ENCODE measurements at places on chromosomes 3 and 15. TPM values are rescaled to one million over a fixed set of nuclear protein-coding genes. Genes with fewer than 3 reads are reported as not detected.

GRCh38 chr15:73495181-73495580, 52.2 kb downstream of the REC114 start:
- DNase-seq, result no peak

DNA sequence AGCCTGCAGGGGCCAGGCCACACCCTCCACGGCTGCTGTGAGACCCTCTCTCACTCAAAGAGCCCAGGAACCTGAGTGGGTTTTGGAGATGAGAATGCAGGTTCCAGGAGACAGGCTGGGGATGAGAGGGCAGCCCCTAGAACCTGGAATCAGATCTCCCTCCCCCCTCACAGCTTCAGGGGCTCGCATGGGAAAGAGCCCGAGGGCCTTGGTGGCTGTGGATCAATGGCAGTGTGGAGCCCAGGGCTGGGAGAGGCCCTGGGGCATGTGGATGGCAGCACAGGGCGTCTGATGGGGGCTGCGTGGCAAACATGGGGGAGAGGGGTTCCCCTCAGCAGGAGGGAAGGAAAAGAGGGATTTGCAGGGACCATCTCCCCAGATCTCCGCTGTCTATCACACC, 112.8 kb upstream of the RPL32 start:
- DNase-seq, result no peak

GRCh38 chr3:179745716-179746115, 92.9 kb downstream of the USP13 start:
- DNase-seq, result no peak

DNA sequence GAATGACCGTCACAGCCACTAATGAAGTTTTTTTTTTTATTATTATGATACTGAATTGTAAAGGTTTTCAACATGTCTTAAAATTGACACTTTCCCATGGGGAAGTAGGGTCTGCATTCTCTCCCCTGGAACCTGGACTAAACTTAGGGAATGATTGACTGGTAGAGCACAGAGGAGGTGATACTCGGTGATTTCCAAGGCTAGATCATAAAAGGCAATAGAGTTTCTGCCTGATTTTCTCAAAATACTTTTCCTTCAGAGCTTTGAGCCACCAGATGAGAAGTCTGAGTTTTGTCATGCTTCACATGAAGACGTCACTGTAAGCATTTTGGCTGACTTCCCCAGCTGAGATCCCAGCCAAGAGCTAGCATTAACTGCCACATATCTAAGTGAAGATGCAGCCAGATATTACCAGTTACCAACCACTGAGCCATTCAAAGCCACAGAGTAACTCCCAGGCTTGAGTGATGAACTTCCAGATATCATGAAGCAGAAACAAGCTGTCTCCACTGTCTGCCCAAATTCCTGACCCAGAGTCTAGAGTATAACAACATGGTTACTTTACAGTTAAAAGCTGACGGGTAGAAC, 105.8 kb downstream of the LSAMP start:
- DNase-seq, result no peak

DNA sequence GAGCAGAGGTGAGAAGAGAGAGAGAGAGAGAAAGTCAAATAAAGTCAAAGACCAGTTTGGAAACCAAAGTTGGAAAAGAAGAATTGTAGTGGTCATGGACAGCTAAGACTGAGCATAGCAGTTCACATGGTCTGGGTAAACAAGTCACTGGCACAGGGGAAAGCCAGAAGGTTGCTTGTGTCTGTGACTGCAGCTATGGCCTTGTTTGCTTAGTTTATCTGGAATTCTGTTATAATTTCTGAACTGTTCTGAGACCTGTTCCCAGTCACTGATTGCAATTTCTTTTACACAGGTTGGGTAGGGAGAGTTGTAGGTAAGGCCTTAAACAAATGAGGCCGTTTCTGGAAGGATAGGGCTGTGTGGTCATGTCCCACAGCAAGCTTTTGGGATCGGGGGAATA, 43.4 kb upstream of the MYZAP start:
- DNase-seq, result no peak

- DNase-seq, result no peak
Measured at GRCh38 chr3:36282766-36283165, 97.5 kb upstream of the STAC start.

- no peak for DNase-seq
Measured at GRCh38 chr15:100383302-100384107, 41.7 kb upstream of the ADAMTS17 start.

DNA sequence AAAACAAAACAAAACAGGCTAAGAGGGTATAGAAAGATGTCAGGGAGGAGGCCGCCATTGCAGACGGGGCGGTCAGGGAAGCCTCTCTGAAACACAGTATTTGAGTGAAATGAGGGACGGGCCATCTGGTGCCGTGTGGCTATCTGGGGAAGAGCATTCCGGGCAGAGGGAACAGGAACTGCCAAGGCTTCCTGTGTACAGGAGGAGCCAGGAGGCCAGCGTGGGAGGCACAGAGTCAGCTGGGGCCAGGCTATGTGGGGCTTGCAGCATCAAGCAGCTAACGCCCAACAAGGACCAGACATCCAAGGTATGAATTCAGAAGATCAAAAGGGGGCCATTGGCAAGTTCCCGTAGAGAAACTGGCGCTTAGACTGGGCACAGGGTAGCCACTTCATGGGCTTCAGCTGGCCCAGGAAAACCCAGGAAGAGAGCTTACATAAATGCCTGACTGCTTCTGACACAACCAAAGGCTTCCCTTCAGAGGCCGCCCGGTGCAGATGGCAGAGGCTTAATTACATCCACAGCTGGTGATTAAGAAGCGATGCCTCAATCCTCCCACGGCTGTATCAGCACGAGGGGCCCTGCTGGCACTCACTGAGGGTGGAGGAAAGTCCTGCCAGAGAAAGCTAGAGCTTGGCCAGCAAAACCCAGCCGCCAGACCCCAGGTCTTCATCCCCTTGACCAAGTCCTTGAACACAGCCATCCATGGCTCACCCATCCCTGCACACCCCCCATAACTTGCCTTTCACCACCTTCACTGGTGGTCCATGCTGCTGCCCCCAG, 144.9 kb downstream of the MEGF11 start:
- no peak for DNase-seq

GRCh38 chr3:13768453-13768852, 111.4 kb downstream of the WNT7A start:
- no peak for DNase-seq

DNA sequence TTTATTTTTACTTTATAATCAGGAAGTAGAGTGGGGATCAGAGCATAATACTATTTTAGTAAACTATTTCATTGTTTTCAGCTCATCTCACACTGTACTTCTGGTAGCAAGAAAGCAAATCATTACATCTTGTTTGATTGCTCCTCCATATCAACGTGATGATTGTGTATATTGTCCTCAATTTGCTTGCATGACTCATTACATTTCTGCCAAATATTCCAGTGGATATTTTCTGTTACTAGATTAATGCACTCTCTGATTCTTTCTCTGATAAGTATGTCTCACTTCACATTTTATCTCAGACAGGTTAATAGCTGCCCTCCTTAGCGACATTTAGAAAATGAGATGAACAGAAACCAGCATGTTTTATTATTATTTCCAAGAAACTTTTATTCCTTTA, 1145.3 kb downstream of the OTOL1 start:
- no peak for DNase-seq

GRCh38 chr3:81352867-81353266, 408.6 kb downstream of the GBE1 start:
- no peak for DNase-seq

DNA sequence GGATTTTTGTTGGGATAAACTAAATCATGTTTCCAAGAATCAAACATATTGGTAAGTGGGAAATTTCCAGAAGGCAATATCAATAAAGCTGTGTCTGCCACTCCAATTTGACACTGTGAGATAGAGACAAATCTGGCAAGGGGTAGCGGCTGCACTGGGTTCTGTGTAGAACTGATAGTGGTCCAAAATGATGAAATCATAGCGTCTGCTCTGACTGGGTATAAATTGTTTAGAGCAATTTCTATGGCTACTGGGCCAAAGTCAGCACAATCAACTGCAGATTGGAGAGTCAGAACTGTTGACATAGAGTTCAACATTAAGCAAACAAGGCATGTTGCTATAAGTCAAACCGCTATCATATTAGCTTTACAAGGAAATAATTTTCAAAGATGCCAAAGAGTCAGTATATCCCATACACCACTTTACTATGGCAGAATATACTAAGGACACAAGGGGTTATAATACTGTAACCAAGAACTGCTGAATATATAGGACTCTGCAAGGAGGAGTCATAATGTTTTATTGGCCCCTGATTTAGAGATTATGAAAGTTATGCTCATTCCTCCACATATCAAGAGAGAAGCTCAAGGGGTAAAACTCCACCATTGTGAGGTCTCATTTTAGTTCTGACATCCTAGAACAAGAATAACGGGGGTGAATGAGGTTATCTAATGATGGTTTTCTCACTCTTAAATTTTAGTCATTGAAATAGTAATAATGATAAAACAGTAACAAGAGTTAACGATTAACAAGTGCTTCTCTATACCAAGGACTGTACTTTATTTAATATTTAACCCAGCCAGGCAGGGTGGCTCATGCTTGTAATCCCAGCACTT, 309.7 kb upstream of the GADL1 start:
- DNase-seq, result no peak

- DNase-seq, result no peak
Measured at GRCh38 chr15:61393949-61394348, 164.8 kb upstream of the RORA start.

DNA sequence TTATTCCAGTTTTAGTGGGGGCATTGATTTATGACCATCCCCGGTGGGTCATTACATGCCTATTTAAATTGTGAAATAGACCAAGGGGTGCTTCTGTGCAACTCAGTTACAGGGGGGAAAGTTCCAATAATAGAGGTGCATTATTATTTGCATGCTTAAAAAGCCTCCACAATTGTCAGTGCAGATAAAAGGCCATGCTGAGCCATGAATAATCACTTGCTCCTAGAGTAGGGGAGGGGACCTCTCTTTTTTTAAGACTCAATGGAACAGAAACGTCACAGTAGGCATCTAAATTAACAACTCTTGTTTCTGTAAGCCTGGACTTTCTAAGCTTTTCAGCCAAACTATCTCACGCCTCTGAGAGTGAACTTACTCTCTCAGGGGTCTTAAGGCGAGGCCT, 66.5 kb upstream of the CMTM7 start:
- DNase-seq, result no peak

DNA sequence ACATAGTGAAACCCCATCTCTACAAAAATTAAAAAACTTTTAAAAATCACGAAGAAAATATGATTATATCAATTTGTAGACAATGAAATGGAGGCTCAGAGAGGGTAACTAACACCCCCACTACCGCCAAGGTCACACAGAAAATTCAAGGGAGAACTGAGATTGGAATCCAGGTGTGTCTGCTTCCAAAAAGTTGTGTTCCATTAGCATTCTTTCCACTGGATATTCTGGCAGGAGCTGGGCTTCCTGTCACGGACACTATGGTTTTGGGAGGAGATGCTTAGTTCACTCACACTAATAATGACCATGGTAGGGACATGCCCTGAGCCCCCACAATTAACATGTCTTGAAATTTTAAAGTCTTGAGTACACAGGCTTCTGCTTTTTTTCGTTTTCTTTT, 28.8 kb downstream of the CTSH start:
- no peak for DNase-seq

DNA sequence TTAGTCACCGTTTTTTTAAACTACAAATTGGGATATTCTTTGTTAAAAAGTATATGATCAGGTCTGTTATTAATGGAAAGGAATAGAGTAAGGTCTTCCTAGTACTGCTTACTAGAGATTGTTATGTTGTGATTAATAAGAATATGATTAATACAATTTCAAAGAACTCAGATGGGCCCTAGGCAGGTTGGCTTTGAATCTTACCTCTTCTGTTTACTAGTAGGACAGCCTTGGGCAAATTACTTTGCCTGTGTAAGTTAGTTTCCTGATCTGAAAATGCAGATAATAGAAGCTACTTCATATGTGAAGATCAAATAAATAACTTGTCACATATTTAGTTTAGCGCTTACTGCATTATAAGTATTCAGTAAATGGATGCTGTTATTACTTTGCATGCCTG, 6.9 kb downstream of the GFM1 start:
- DNase-seq, result no peak

DNA sequence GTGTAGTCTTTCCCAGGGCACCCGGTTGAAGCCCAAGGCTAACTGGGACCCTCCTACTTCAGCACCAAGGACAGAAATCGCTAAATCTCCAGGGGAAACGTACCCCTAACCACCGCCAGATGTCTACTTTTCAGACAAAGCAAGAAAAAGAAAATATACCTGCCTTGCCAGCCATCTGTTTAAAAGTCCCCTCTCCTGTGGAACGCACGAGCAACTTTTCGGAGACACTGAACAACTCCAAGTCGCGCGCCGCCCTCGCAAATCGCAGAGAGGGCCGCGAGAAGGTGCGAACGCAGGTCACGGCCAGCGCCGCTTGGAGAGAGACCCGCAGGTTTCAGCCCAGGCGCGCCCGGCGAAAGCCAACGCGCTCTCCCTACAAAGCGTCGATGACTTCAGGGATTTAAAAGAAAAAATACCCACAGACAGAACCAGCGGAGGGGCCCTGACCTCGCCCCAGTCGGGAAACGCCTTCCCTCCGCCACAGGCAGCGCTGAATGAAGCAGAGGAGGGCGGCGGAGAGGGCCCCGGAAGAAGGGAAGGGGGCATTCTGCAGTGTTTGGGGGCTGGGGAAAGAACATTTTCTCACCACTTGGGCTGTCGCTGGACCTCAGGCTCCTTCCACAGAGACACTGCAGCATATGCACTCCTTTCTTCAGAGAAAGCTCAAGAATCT, 213.1 kb downstream of the FGF12 start:
- peak; percentile 36 for DNase-seq

DNA sequence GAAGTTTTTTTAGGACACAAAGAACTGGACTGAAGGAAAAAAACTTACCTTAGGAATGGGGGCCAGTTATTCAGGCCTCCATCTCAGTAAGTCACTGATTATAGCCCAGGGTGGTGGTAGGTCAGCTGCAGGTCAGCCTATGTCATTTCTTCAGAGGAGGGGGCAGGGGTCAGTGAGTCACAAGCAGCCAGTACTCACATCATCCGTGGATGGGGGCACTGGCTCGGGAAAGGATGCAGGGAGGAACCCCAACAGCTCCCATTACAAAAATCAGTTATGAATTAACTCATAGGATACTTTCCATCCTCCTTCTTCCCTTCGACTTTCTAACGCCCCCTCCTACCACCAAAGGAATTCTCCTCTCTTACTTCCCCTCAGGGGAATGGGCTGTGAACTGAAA, 578.3 kb downstream of the PDCD6IP start:
- no peak for DNase-seq

- DNase-seq, result no peak
Measured at GRCh38 chr3:148757238-148758215, 59.8 kb downstream of the AGTR1 start.

MYL3 gene
- 0.33 TPM for total RNA-seq

PP2D1 gene
- not detected for total RNA-seq

STARD5 gene
- 4.0 TPM for total RNA-seq

CAMKV gene
- total RNA-seq, result 2.1 TPM

MLH1 gene
- 46.9 TPM for total RNA-seq

MIX23 gene
- total RNA-seq, result 55.4 TPM

CADPS gene
- total RNA-seq, result 149 TPM

CHAC1 gene
- total RNA-seq, result 18.1 TPM

CTXND1 gene
- total RNA-seq, result 1.1 TPM

CPN2 gene
- not detected for total RNA-seq

CLRN1 gene
- total RNA-seq, result not detected

CLEC3B gene
- not detected for total RNA-seq

SMCO1 gene
- total RNA-seq, result not detected

ZCWPW2 gene
- 0.81 TPM for total RNA-seq

All from progenitor cell of endocrine pancreas (in vitro differentiated cells).